ENCODE measurements at places on chromosomes 5 and 9.

DNA sequence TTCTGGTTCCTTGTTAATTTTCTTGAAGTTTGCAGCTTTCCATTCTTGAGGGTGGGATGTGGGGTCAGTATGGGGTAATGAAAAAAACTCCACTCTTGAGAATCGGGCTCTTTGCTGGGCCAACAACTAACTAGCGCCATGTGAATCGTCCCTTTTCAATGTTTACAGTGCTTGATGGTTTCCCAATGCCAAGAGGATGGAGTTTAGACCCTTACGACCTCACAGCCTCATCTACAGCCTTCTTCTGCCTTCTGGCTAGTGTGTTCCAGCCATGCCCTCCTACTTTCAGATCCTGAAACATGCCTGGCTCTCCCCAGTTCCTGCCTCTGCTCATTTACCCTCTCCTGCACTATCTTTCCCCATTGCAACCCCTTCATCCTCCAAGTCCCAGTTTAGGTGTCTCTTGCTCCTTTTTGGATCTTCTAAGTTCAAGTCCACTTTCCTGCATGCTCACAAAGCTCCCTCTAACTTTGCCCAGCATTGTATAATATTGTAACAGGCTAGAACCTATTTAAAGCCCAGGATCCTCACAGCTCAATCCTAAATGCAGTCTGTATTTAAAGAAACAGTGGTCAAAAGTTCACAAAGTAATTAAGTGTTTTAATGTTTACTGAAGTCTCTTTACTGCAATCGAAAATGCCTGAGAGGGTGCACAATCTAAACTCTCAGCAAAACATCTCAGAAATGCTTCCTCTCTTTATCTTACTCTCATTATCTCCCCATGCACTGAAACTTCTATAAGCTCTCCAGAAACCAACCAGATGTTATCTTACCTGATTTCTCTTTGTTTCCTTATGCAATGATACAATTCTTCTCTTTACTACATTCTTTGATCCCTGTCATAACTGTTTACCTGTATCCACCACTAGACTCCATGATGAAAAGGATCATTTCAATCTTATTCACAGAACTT lies 20.6 kb upstream of the CAST start:
- no peak for DNase-seq

GRCh38 chr5:56460195-56460546 lies 227.0 kb upstream of the ANKRD55 start:
- DNase-seq, result no peak

GRCh38 chr9:133823189-133824105 lies 85.3 kb upstream of the SARDH start:
- no peak for DNase-seq

DNA sequence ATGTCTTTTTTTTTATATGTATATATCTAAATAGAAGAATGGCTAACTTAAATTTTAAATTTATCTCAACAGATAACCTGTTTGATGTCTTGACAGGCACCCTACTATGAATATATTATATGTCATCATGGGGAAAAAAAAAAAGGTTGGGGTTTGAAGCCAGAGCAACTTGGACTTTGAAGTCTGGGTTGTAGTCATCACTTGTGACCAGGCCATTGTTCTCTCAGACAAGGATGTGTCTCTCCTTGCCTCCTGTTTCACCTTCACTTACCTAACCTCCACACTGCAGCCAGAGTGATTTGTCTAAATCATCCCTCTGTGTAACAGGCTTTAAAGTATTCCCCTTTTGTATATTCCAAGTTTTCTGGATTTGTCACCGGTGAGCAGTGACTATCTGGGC lies 56.7 kb upstream of the TNFSF8 start:
- no peak for DNase-seq

DNA sequence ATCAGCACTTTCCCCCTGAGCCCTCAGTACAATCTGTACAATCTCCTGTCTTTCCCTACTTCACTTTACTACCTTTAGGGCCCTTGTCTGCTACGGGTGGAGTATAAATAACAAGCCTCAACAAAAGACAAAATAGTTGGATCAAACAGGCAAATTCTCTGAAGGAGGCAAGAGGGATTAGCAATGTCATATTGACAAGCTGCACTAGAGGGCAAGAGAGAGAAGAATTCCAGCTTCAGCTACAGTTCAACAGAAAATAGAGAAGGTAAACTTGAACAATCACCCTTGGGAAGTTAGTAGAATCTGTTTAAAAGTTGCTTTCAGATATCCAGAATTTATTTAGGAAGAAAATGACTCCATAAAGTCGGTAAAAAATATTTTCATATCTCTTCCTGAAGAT lies 68.4 kb upstream of the IZUMO3 start:
- peak; percentile 57 for DNase-seq

DNA sequence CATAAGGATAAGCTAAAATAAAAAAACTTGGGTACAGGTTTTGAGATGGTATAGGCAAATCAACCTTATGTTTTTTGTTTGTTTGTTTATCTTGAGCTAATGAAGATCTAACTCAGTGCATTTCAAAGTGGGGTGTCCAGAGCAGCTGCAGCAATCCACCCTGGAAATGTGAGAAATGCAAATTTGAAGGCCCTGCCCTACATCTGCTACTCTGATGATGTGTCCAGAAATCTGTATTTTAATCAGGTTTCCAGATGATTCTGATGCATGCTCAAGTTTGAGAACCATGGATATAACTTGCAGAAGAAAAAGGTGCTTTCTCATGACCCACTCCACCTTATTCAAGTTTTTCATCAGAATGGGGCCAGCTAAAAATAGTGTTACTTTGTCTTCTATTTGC lies 467.0 kb downstream of the NTRK2 start:
- DNase-seq, result no peak

DNA sequence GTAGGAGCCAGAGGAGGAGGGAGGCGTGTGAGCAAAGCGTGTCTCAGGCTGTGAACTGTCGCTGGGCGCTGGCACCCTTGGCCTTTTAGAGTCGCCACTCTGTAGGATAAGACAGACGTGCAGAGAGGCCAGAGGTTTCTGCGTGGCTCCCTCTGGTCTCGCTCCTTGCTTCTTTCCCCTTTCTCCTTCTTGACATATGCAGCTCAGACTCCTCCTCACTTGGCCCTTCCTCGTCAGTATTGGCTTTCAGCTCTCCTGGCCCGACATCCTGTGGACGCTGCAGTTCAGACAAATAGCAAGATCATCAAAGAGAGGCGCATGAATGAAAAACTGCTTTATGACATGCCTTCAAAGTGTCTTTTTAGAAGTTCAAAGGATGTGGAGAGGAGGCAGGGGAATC lies 116.8 kb upstream of the SPRY4 start:
- no peak for DNase-seq

DNA sequence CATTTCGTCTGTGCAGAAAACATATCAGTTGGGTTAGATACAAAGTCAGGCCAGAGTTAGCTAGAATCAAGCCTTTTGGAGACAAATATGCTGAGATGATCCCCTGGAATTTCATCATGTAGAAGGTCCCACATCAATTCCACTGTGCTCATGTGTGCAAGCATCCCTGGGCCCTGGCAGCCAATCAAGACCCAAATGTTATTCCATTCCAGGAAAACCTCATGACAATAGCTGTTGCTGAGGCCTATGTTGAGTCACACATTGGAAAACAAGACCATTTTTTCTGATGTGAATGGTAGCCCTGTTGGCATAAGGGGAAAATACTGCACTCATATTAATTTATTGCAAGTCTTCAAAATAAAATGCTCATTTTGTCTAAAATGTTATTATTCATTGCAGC lies 11.5 kb downstream of the SPOCK1 start:
- DNase-seq, result no peak

- DNase-seq, result no peak
Observed at GRCh38 chr5:10853154-10853553, 92.1 kb upstream of the DAP start.

- DNase-seq, result no peak
Observed at GRCh38 chr5:138980441-138980840, 105.3 kb upstream of the LRRTM2 start.

DNA sequence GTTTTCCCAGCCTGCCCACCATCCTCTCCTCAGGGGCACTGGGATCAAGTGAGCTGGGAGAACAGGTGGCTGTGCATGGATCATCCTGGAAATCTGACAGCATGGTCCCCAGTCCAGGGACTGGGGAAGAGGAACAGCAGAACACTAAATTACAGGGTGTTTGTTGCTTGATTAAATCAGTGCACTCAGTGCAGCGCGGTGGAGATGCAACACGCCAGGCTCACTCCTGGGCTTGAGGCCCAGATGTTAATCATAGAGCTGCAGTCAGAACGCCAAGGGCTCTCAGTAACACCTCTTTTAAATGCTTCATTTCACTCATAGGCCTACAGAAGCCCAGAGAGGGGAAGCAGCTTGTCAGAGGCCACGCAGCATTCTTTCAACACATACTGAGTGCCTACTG lies 14.2 kb upstream of the LARP1 start:
- no peak for DNase-seq

DNA sequence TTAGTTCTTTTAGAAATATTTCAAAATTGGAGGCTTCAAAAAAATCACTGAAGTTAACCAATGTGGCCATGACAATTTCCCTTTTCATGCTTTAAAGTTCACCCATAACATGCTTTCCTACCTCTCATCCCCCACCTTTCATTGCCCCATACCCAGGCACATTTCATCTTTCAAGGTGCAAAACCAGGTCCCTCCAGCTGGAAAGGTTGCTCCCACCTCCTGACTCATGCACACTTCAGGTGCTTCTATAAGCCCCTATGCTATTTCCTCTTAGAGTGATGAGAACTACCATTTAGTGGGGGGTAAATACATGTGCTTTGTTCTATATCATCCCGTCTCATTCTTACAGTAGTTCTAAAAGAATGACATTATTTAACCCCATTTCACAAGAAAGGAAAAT lies 15.4 kb downstream of the FYB1 start:
- DNase-seq, result no peak
